ENCODE measurements at places on chromosomes 3 and 15.

DNA sequence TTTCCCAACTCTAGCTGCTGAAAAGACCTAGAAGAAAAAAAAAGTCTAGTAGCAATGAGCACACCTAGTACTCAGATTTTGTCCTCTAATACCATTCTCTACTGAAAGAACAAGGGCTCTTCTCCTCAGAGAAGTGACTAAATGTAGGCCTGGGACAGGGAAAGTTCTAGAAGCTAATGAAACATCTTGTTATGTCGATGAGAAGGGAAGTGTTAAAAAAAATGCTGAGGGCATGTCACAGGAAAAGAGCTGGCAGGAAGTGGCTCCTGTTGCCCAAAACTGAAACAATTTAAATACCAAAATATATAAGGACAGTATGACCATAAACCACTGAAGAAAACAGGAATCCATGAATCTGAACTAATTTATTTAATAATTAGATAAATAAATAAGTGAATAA is 581.4 kb upstream of the TBL1XR1 start:
- H3K36me3 ChIP-seq, result no peaks in the 10 kb centered on the region
- H3K4me3 ChIP-seq, result no peak overlapping the region
- DNase-seq, result no peak
- no peak overlapping the region for H3K27ac ChIP-seq
- no peaks in the 10 kb centered on the region for H3K4me1 ChIP-seq
- H3K27me3 ChIP-seq, result no peaks in the 10 kb centered on the region

GRCh38 chr15:98865397-98866339 is 141.9 kb downstream of the PGPEP1L start:
- H3K27ac ChIP-seq, result peak overlapping the region; percentile 69
- DNase-seq, result no peak
- H3K4me3 ChIP-seq, result peak overlapping the region; percentile 66

DNA sequence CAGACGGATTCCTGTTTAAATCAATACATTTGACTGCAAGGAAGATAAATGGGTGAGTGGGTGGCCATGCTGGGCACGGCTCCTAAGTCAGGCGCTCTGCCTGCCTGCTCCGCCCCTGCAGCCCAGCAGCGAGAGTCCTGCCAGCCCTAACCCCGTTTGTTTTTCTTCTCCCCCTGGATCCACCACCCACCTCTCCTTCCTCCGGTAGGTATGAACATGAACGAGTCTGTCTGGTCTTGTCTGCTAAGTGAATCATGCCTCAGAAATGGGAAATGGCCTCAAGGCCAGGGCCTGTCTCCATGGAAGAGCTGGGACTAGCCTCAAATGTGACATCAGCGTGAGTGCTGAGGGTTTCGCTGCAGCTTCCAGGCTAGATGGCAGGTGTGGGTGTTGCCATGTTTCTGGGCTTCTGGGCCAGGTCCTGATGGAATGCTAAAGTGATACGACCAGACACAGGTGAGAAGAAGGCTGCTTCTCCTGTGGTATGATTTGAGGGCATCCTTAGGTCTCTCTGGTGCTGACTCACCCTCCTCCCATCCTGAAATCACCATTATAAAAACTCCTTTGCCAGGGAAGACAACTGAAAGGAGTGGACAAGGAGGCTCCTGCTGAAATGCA is 5.6 kb upstream of the FEM1B start:
- peak overlapping the region; percentile 91 for H3K27ac ChIP-seq
- no peak for DNase-seq
- H3K4me1 ChIP-seq, result peaks cover 34% of the 10 kb centered on the region
- no peaks in the 10 kb centered on the region for H3K36me3 ChIP-seq

- H3K27ac ChIP-seq, result no peak overlapping the region
- H3K4me3 ChIP-seq, result no peak overlapping the region
- DNase-seq, result no peak
- H3K4me1 ChIP-seq, result no peaks in the 10 kb centered on the region
These were observed 468.4 kb upstream of the MDFIC2 start for GRCh38 chr3:70780790-70781189.

GRCh38 chr3:125151916-125152315 is 60.6 kb downstream of the SLC12A8 start:
- no peaks in the 10 kb centered on the region for H3K27me3 ChIP-seq
- H3K4me3 ChIP-seq, result no peak overlapping the region
- peak overlapping the region; percentile 69 for H3K27ac ChIP-seq
- peaks cover 5% of the 10 kb centered on the region for H3K4me1 ChIP-seq

DNA sequence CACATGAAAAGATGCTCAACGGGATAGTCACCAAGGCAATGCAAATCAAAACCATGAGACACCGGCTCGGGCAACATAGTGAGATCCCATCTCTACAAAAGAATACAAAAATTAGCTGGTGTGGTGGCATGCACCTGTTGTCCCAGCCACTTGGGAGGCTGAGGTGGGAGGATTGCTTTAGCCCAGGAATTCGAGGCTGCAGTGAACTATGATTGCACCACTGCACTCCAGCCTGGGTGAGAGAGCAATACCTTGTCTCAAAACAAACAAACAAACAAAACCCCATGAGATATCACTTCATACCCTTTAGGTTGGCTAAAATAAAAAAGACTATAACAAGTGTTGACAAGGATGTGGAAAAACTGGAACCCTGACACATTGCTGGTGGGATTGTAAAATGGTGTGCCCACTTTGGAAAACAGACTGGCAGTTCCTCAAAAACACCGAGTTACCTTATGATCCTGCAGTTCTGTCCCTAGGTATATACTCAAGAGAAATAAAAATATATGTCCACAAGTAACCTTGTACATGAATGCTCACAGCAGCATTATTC is 3.8 kb upstream of the PPARG start:
- no peaks in the 10 kb centered on the region for H3K4me1 ChIP-seq
- peaks cover 3% of the 10 kb centered on the region for H3K27me3 ChIP-seq
- no peak for DNase-seq
- H3K27ac ChIP-seq, result no peak overlapping the region

- H3K27me3 ChIP-seq, result no peaks in the 10 kb centered on the region
- H3K4me3 ChIP-seq, result no peak overlapping the region
- no peak for DNase-seq
- H3K27ac ChIP-seq, result no peak overlapping the region
- H3K36me3 ChIP-seq, result no peaks in the 10 kb centered on the region
- no peaks in the 10 kb centered on the region for H3K4me1 ChIP-seq
These were observed 59.0 kb upstream of the SMAD3 start for GRCh38 chr15:67006083-67007065.

DNA sequence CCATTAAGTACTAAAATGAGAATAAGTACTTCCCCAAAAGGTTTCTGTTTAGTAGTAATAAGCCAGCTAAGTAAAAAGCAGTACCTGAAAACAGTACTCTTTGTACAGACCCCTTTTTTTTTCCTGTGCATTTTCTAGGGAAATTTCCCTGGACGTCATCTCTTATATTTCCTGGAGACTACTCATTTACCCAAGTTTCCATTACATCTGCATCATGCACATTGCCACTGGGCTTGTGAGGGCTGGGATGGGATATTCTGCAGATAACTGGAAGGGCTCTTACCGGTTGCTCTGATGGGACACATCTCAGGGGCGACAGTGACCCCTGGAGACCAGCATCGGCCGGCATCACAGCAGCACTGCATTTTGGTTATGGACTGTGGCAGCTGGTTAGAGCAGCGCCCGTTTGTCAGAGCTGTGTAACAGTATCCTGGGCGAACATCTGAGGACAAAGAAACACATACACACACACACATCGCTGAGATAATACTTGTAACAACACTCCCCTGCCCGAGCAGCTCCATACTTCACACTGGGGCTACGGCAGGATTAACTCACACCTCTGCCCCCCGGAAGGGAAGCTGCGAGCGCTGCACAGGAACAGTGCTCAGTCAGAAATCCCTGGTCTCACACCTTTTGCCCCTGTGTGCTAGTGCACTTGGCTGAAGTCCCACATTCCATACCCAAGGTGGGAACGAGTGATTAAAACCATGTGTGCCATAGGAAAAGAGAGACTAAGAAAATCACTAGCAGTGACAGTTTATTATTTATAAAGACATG is 124.9 kb downstream of the FBN1 start:
- H3K4me1 ChIP-seq, result no peaks in the 10 kb centered on the region
- no peak overlapping the region for H3K4me3 ChIP-seq
- DNase-seq, result no peak
- H3K36me3 ChIP-seq, result peaks cover 42% of the 10 kb centered on the region
- no peak overlapping the region for H3K27ac ChIP-seq
- H3K27me3 ChIP-seq, result no peaks in the 10 kb centered on the region

- H3K4me1 ChIP-seq, result no peaks in the 10 kb centered on the region
- no peaks in the 10 kb centered on the region for H3K36me3 ChIP-seq
- no peak overlapping the region for H3K27ac ChIP-seq
- DNase-seq, result no peak
- no peaks in the 10 kb centered on the region for H3K27me3 ChIP-seq
- H3K4me3 ChIP-seq, result no peak overlapping the region
These were observed 43.5 kb upstream of the ALCAM start for GRCh38 chr3:105323274-105323599.

- peak overlapping the region; percentile 72 for H3K27ac ChIP-seq
- H3K36me3 ChIP-seq, result no peaks in the 10 kb centered on the region
- H3K27me3 ChIP-seq, result no peaks in the 10 kb centered on the region
- peaks cover 44% of the 10 kb centered on the region for H3K4me1 ChIP-seq
- peak; percentile 79 for DNase-seq
These were observed 102.7 kb downstream of the TBC1D5 start for GRCh38 chr3:17639765-17640164.

DNA sequence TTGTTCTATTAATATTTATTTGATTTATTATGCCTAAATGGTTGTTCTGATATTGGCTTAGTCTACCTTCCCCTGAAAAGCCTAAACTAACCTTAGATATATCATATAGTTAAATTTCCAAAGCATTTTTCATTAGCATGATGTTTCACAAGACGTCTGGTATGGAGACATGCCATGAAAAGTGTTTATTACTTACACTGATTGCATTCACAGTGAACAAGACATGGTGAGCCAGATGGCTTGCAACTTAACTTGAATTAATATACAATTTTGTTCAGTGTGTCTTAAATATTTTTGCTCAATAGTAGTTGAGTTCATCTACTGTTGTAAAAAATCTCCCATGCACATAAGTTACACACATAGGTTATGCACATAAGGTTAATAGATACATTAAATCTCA is 758.4 kb downstream of the NSUN3 start:
- H3K4me1 ChIP-seq, result no peaks in the 10 kb centered on the region
- no peaks in the 10 kb centered on the region for H3K27me3 ChIP-seq
- H3K27ac ChIP-seq, result no peak overlapping the region
- no peak overlapping the region for H3K4me3 ChIP-seq
- H3K36me3 ChIP-seq, result no peaks in the 10 kb centered on the region

- DNase-seq, result no peak
- H3K4me3 ChIP-seq, result no peak overlapping the region
- no peaks in the 10 kb centered on the region for H3K36me3 ChIP-seq
- peak overlapping the region; percentile 60 for H3K27ac ChIP-seq
These were observed 10.4 kb upstream of the SEMA4B start for GRCh38 chr15:90190606-90191343.

DNA sequence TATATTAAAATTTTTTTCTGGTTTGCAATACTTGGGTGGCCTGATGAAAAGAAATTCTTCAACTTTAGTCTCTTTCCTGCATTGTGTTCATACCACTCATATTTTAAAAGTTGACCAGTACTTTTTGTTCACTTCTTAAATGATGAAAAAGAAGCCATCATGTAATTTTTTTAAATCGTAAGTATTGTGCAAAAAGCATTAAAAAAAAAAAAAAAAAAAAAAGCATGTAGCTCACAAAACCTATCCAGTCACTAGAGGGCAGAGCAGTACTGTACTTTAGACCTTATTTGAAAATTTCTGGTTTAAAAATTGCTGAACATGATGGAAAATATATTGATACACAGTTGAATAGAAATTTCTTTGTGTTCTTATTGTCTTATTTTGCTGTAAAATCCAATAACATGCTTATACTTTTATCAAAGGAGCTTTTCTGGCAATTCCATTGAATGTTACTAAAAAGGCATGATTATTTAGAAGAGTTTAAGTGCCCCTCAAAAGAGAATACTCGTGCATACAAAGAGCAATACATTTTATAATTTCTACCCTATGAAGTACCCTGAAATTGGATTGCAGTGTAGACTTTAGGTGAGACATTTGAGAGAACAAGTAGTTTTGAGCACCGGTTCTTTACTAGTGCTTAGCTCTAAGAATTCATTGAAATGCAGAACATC is 137.7 kb downstream of the BBX start:
- no peak overlapping the region for H3K4me3 ChIP-seq
- no peak for DNase-seq
- H3K36me3 ChIP-seq, result no peaks in the 10 kb centered on the region
- H3K27ac ChIP-seq, result no peak overlapping the region
- no peaks in the 10 kb centered on the region for H3K27me3 ChIP-seq
- peaks cover 33% of the 10 kb centered on the region for H3K4me1 ChIP-seq

- no peaks in the 10 kb centered on the region for H3K36me3 ChIP-seq
- no peak overlapping the region for H3K27ac ChIP-seq
- no peaks in the 10 kb centered on the region for H3K4me1 ChIP-seq
- DNase-seq, result no peak
- no peak overlapping the region for H3K4me3 ChIP-seq
- no peaks in the 10 kb centered on the region for H3K27me3 ChIP-seq
These were observed 216.7 kb downstream of the ABHD5 start for GRCh38 chr3:43907508-43907858.
